ENCODE measurements at places on chromosomes 3 and 15.

- DNase-seq = no peak
Observed at GRCh38 chr3:86794361-86795065, 196.4 kb downstream of the VGLL3 start.

GRCh38 chr3:37609181-37610110 is 252.2 kb upstream of the CTDSPL start:
- DNase-seq = no peak

DNA sequence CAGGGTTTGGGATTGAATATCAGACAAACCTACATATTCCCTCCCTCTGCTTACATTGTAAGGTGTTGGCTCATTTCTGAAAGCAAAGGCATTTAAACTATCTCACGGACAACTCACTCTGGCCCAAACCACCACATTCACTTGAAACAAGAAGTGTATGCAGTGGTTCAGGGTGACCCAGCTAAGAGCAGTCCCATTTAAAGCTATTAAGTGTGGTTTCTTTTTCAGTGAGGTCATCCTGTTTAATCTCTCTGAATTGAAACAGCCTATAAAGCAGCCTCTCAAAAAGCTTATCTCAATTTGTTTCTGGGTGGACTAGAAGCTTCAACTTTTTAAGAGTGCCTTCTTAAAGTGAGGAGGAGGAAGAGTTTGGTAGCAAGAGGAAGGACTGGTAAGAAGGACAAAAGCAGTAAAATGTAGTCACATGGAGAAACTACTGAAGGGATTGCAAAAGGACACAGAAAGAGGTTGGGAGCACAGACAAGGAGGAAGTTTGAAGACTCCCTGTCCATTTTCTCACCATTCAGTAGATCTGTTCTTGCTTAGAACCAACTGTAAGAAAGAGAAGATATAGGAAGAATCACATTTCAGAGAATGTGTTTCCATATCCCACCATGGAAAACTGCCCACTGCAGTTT is 151.6 kb downstream of the TMCO5A start:
- DNase-seq = no peak

DNA sequence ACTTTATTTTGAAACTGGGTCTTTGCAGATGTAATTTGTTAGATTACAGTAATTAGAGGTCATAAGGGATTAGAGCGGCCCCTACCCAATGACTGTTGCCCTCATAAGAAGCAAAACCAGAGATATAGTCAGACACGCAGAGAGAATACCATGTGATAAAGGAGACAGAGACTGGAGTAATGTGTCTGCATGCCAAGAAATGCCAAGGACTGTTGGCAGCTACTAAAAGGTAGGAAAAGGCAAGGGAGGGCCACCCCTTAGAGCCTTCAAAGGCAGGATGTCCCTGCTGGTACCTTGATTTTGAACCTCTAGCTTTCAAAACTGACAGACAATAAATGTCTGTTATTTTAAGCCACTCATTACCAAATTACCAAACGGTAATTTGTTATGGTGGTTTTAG is 548.2 kb downstream of the FHIT start:
- no peak for DNase-seq

- no peak for DNase-seq
Observed at GRCh38 chr15:44661576-44661975, 1.9 kb downstream of the SPG11 start.

DNA sequence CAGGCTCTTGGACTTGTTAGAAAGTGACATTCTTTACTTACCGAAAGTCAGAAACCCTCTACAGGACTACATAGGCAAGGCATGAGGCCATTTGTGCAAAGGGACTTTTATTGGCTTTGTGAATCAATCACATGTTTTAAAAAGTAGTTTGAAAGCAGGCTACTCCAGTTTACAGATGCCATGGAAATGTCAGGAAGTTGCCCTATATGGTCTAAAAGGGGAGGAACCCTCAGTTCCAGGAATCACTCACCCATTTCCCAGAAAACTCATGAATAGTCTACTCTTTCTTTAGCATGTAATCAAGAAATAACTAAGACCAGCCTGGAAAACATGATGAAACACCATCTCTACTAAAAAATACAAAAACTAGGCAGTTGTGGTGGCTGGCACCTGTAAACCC is 51.0 kb upstream of the MKRN3 start:
- DNase-seq = no peak

GRCh38 chr3:126320517-126321293 is 36.5 kb downstream of the KLF15 start:
- DNase-seq = no peak

- no peak for DNase-seq
Observed at GRCh38 chr3:124383051-124383450, 347.2 kb upstream of the UMPS start.

DNA sequence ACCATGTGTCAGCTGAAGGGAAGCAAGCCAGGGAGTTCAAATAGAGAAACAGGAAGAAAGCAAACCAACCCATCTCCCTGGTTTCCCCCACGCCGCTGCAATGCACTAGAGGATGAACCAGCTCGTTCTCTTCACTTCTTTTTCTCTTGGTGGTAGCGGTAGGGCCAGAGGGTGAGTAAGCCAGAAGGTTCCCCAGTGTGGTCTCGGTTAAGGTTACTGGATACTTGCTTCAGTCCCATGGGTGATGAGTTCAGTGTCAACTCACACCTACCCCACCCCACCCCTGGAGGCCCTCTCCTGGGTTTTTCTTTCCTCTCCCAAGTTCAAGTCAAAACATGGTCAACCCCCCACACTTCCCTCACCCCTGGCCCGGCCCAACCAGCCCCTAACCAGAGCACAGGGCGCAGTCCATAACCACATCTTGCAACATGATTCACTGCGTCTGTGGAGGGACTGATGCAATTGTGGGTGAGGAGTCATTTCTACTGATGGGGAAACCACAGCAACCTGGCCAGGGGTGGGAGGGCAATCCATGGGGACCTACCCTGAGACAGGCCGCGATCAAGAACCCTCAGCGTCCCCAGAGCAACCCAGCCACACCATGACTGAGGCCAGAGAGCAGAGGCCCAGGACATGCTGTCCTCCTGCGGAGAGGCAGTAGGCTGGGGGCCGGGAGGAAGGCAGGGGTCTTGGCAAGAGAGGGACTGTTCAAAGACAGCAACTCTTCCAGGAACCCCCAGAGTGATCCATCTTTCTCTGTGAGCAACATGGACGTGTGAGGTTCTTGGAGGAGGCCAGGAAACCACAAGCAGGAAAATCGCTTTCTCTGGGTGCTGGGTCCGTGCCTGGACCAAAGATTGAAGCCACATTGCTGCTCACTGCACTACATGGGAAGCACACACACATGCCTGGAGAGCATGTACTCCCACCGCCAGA is 276.6 kb downstream of the UACA start:
- no peak for DNase-seq

DNA sequence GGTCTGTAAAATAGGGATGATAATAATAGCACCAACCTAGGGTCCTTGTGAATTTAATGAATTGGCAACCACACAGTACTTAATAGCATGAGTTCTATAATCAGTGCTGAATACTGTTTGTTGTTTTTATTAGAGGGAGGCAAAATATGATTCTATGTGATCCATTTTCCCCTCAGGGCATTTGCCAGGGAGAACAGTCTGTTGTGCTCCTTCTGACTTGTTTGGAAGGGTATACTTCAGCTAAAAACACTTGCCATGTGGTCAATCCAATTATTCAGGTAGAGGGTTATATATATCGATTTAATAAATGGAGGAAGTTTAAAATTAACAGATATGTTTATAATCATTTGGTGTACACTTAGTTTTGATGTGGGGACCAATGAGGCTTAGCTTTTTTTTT is 305.3 kb downstream of the CHST2 start:
- no peak for DNase-seq

GRCh38 chr3:125220183-125220582 is 7.6 kb upstream of the SLC12A8 start:
- DNase-seq = no peak

- no peak for DNase-seq
Observed at GRCh38 chr15:63038926-63039673, 3.4 kb upstream of the TPM1 start.

- no peak for DNase-seq
Observed at GRCh38 chr3:88678747-88679146, 428.7 kb upstream of the EPHA3 start.

- DNase-seq = no peak
Observed at GRCh38 chr15:39530480-39531342, 50.2 kb upstream of the THBS1 start.

GRCh38 chr15:73688455-73688854 is 4.3 kb downstream of the CD276 start:
- DNase-seq = no peak

Data from neuronal stem cell (in vitro differentiated cells).